ENCODE measurements at places on chromosomes 1 and 21. TPM values are rescaled to one million over a fixed set of nuclear protein-coding genes. Genes with fewer than 3 reads are reported as not detected.

DNA sequence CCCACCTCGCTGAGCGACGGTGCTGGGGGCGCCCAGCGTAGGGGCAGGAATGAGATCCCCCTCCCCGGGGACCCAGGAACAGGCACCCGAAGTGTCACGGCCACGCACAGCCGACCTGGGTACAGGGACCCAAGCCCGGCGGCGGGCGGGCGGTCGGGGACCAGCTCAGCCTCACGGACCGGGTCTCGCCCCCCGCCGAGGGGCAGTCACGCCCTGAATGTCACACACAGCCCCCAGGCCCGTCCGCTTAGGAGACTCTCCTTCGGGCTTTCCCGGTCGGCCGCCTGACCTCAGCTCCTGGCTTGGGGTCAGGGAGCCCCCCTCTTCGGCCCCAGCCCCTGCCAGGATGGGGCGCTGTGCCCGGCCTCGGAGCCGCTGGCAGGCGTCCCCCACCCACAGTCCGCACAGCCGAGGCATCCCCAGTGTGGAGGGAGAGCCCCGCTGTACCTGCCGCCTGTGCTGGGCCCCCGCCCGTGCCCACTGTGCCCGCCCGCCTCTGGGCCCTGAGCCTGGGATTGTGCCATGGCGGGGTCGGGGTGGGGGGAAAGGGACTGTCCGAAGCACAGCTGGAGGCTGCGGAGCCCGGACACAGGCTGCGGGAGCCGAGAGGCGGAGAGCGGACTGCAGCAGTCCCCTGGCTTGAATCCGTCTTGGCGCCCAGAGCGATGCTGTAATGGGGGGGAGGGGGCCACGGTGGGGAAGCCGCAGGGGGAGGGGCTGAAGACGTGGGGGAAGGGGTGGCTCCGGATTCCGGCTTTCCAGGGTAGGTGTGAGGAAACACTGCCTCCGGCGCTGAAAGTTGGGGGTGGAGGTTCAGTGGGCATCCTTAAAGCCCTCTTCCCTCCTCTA, 627 bp upstream of the DLGAP3 start:
- DNase-seq: no peak
- H3K4me1 ChIP-seq: peaks cover 5% of the 10 kb centered on the region
- H3K27me3 ChIP-seq: peaks cover 57% of the 10 kb centered on the region
- H3K27ac ChIP-seq: no peak overlapping the region
- peaks cover 5% of the 10 kb centered on the region for H3K36me3 ChIP-seq

DNA sequence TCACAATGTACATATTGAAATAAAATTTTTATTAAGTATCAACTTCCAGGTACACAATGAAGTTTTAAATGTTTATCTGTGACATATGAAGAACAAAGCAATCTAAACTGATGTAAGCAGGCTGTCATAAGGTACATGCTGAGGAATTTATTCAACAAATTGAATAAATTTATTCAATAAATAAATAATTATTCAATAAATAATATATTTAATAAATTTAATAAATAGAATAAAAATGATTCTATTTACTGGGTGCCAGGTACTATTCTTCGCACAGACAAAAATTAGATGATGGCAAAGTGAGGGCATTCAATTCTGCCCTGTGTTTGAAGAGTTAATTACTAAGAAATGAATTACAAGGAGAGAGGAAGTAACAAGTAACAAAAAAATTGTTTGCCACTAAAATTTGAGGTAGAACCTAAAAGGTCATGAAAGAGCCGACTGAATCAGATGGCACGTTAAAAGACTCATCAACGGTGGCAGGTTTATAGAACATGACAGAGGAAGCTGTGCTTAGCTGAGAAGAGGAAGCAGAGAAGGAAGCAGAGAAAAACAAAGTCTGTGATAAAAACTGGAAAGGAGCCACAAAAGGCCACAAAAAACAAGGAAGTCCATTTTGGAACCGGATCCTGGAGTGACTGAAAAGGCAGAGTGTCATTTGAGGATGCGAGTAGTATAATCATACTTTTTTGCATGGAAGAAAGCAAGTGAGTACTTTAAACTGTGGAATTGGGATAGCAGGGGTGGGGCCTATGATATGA, 2.2 kb upstream of the USP24 start:
- no peaks in the 10 kb centered on the region for H3K27me3 ChIP-seq
- peak overlapping the region; percentile 6 for H3K27ac ChIP-seq
- peaks cover 43% of the 10 kb centered on the region for H3K4me1 ChIP-seq
- no peak for DNase-seq
- H3K36me3 ChIP-seq: peaks cover 3% of the 10 kb centered on the region
- H3K4me3 ChIP-seq: no peak overlapping the region

DNA sequence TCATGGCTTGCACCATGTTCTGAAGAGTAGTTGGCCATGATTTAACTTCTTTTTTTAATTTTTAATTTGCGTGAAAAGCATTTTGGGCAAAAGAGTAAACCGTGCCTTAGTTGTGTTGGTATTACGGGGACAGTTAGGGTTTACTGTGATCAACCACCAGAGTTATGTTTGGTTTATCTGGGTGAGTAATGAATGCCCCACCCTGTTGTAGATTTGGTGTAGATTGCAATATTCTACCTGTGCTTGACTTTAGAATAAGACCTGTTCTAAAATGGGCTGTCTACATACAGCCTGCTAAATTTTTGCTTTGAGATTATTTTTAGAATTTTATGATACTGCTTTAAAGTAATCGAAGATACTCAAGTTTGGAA, 1.4 kb downstream of the USP25 start:
- H3K27me3 ChIP-seq: peaks cover 9% of the 10 kb centered on the region
- H3K36me3 ChIP-seq: peaks cover 13% of the 10 kb centered on the region
- peaks cover 39% of the 10 kb centered on the region for H3K4me1 ChIP-seq
- peak overlapping the region; percentile 93 for H3K27ac ChIP-seq
- DNase-seq: no peak
- H3K4me3 ChIP-seq: peak overlapping the region; percentile 94

- peaks cover 15% of the 10 kb centered on the region for H3K4me1 ChIP-seq
- peaks cover 68% of the 10 kb centered on the region for H3K36me3 ChIP-seq
- no peak overlapping the region for H3K4me3 ChIP-seq
- no peaks in the 10 kb centered on the region for H3K27me3 ChIP-seq
- peak; percentile 84 for DNase-seq
These were observed 20.1 kb downstream of the ECE1 start for GRCh38 chr1:21270086-21270689.

DNA sequence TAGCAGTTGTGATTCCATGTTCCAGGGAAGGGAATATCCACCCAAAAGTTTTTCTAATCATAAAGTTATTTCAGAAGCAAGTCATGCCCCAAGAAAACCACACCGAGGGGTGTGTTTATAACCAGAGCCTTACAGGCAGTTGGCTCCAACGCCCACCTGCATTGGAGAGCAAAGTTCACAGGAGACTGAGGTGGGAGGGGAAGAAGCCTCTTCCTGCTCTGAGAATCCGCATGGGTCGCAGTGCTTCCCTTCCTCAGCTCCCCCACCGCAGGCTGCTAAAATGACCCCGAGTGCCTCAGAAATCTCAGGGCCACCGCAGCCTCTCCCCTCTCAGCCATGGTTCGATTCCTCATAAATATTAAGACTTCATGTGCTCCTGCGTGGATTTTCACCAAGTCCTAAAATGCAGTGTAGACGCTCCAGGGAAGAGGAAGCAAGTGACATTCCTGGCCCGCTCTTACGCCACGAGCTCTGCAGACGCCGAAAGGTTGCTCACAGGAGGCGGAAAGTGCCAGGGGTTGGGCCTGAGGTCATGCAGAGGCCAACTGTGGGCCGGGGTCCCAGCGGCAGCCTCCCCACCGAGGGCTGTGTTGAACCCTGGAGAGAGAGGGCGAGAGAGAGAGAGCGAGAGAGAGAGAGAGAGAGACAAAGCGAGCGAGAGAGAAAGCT, 13.4 kb upstream of the SPSB1 start:
- H3K4me3 ChIP-seq: no peak overlapping the region
- H3K36me3 ChIP-seq: peaks cover 18% of the 10 kb centered on the region
- no peak for DNase-seq
- peaks cover 6% of the 10 kb centered on the region for H3K27me3 ChIP-seq

GRCh38 chr1:21160263-21160796, 16.4 kb downstream of the EIF4G3 start:
- peaks cover 52% of the 10 kb centered on the region for H3K36me3 ChIP-seq
- no peak for DNase-seq
- no peaks in the 10 kb centered on the region for H3K27me3 ChIP-seq
- H3K27ac ChIP-seq: no peak overlapping the region
- peaks cover 27% of the 10 kb centered on the region for H3K4me1 ChIP-seq

- H3K4me1 ChIP-seq: no peaks in the 10 kb centered on the region
- DNase-seq: no peak
- H3K4me3 ChIP-seq: no peak overlapping the region
- H3K27me3 ChIP-seq: peaks cover 15% of the 10 kb centered on the region
These were observed 65.0 kb upstream of the KCND3 start for GRCh38 chr1:112054510-112054909.

DNA sequence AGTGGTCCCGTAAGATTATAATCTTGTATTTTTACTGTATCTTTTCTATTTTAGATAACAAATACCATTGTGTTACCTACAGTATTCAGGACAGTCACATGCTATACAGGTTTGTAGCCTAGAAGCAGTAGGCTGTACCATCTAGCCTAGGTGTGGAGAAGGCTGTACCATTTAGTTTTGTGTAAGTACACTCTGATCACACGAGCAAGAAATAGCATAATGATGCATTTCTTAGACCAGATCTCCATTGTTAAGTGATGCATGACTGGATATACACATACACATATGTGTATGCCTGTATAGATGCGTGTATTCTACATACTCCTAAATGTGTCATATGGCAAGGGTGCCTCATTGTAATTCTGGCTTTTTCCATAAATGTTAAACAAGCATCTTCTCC, 33.9 kb downstream of the GALNT2 start:
- no peaks in the 10 kb centered on the region for H3K36me3 ChIP-seq
- H3K27ac ChIP-seq: no peak overlapping the region
- no peak for DNase-seq
- H3K4me1 ChIP-seq: peaks cover 36% of the 10 kb centered on the region
- H3K4me3 ChIP-seq: no peak overlapping the region
- no peaks in the 10 kb centered on the region for H3K27me3 ChIP-seq

DNA sequence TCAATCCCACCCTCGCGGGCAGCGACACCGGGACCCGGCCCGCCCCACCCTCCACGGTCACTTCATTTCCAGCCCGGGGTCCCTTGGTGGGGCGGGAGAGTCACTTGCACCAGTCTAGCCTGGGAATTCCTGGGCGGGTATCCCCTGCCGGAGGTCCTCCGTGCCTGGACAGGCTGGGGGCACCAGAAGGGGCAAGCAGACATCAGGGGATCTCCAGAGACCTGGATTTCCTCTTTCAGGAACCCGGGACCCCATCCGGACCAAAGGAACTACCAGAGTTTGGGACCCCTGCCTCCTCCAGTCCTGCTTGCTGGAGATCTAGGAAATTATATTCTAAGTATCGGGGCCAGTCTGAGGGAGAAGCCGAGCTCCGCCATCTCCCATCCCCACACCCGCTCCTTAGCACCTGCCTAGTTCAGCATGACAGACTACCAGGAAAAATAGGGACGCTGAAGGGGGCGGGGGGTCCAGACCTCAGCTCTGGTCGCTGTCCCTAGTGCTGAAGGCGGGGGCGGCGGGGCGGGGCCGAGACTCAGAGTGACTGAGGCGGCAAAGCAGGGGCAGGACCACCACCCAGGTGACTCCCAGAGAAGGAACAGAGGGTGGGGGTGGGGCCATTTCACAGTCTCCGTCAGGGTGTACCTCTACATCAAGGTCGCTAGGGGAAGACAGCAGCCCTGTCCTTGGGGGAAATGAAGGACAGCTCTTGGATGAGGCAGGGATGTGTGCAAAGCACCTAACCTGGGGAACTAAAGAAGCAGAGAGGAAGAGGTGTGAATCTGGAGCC, 832 bp downstream of the HCN3 start:
- H3K36me3 ChIP-seq: peaks cover 2% of the 10 kb centered on the region
- H3K4me3 ChIP-seq: peak overlapping the region; percentile 56
- H3K27me3 ChIP-seq: peaks cover 4% of the 10 kb centered on the region
- DNase-seq: peak; percentile 70

GRCh38 chr1:36988321-36988720, 46.0 kb downstream of the GRIK3 start:
- no peaks in the 10 kb centered on the region for H3K27me3 ChIP-seq
- H3K36me3 ChIP-seq: no peaks in the 10 kb centered on the region
- DNase-seq: no peak
- H3K4me3 ChIP-seq: no peak overlapping the region
- no peak overlapping the region for H3K27ac ChIP-seq

- peaks cover 36% of the 10 kb centered on the region for H3K36me3 ChIP-seq
- DNase-seq: no peak
- H3K4me3 ChIP-seq: peak overlapping the region; percentile 96
- peak overlapping the region; percentile 91 for H3K27ac ChIP-seq
- no peaks in the 10 kb centered on the region for H3K27me3 ChIP-seq
- peaks cover 56% of the 10 kb centered on the region for H3K4me1 ChIP-seq
These were observed 651 bp downstream of the COA6 start for GRCh38 chr1:234373959-234374254.

- peaks cover 3% of the 10 kb centered on the region for H3K36me3 ChIP-seq
- no peak overlapping the region for H3K4me3 ChIP-seq
- H3K4me1 ChIP-seq: peaks cover 8% of the 10 kb centered on the region
- DNase-seq: no peak
- H3K27me3 ChIP-seq: no peaks in the 10 kb centered on the region
These were observed 330.9 kb downstream of the PTPRU start for GRCh38 chr1:29567257-29567656.

DNA sequence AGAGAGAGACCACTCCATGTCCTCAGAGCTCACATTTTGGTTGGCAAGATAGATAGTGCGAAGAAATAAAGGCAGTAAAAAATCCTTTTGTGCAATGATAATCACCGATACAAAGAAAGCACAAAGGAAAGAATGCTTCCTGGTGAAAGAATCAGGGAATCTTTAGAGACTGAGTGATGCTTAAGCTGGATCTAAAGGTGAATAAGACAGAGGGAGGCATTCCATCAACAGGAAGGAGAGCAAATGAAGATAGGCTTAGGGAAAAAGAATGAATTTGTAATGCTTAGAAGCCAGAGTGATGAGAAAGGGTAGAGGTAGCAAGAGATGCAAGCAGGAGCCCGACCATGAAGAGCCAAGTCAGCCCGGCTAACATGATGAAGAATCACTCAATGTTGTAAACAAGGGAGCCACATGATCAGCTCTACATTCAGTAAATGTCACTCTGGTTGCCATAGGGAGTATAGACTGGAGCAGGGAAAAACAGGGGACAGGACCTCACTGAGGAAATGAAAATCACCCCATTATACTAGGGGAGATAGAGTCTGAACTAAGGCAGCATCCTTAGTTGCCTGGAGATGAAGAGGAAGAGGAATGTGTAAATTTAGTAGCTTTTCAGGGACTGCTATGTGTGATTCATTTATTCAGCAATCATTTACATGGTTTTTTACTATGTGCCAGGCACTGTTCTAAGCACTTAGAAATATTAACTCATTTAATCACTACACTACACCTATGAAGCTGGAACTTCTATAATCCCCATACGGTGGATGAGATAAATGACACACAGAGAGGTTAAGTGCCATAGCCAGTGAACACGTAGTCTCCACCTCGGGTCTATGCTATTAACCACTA, 402.6 kb upstream of the NFIA start:
- DNase-seq: no peak
- H3K4me1 ChIP-seq: no peaks in the 10 kb centered on the region
- no peak overlapping the region for H3K4me3 ChIP-seq

- no peaks in the 10 kb centered on the region for H3K27me3 ChIP-seq
- no peak overlapping the region for H3K27ac ChIP-seq
- DNase-seq: no peak
- peaks cover 83% of the 10 kb centered on the region for H3K36me3 ChIP-seq
- H3K4me3 ChIP-seq: no peak overlapping the region
These were observed 37.8 kb downstream of the SMAP2 start for GRCh38 chr1:40411294-40411693.

- no peak for DNase-seq
- no peak overlapping the region for H3K4me3 ChIP-seq
- H3K27ac ChIP-seq: no peak overlapping the region
These were observed 127.4 kb upstream of the HMGB4 start for GRCh38 chr1:33736496-33736895.

The FCGR3A gene
- total RNA-seq: 0.53 TPM

The LGR6 gene
- total RNA-seq: not detected

The AIRE gene
- 0.58 TPM for total RNA-seq

The KCNA10 gene
- total RNA-seq: not detected

The KLHDC7A gene
- not detected for total RNA-seq

The SPRR5 gene
- not detected for total RNA-seq

All from activated CD4-positive, alpha-beta memory T cell treated with anti-CD3 and anti-CD28 coated beads, Interleukin-2, amount 10 ng/mL, durations not matched to agents 7 days and 5 days (primary cell).